ENCODE measurements at places on chromosomes 16 and 17.
A peak's percentile ranks its signal among the peaks of the same experiment; 100 is the strongest.

DNA sequence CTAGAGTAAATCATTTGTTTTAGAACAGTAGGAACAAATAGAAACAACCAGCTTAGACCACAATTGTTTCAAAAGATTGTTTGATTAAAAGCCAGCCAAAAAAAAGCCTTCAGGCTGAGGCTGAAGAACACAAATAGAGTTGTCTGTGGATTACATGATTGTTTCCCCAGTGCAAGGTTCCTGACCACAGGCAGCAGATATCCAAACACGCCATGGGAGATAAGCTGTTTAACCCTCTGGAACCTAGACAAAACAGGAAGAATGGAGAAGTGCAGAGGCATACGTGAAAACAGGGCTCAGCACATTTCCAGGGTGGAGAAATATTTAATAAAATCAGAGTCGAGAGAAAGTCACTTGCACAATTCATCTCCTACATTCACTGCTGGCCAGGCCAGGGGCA lies 21.0 kb downstream of the ATPAF2 start:
- no peak for DNase-seq

DNA sequence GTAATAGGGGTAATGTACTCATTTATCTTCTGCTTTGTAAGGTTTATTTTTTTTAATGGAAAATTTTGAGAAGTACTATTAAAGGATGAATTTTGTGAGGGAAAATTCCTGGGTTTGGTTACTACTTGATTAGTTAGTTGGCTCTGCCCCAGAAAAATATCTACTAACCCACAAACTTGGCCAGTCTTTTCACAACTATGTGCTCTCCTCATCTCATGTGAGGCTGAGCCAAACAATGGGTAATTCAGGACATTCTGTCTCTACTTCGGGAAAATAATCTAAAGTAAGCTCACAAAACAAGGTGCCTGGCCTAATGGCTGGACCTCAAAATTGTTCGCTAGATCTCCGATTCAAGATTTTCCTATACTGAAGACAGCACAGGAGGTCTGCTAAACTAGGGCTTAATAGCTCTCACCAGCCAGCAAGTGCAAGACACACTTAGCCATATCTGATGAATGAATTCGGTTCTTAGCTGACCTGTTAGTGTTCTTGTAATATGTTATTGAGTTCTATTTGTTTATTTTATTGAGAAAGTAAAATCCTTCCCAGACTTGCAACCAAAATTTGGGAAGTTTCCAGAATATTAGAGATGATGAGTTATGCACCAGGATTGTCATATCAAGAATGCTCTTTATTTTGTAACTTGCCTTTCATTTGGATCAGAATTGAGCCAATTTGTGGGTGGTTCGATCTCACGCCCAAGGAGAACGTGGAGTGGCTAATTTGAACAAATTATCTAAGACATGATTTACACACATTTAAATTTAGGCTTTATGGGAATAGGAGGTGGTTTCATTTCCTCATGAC lies 5.7 kb downstream of the KCNJ16 start:
- DNase-seq, result peak; percentile 65

DNA sequence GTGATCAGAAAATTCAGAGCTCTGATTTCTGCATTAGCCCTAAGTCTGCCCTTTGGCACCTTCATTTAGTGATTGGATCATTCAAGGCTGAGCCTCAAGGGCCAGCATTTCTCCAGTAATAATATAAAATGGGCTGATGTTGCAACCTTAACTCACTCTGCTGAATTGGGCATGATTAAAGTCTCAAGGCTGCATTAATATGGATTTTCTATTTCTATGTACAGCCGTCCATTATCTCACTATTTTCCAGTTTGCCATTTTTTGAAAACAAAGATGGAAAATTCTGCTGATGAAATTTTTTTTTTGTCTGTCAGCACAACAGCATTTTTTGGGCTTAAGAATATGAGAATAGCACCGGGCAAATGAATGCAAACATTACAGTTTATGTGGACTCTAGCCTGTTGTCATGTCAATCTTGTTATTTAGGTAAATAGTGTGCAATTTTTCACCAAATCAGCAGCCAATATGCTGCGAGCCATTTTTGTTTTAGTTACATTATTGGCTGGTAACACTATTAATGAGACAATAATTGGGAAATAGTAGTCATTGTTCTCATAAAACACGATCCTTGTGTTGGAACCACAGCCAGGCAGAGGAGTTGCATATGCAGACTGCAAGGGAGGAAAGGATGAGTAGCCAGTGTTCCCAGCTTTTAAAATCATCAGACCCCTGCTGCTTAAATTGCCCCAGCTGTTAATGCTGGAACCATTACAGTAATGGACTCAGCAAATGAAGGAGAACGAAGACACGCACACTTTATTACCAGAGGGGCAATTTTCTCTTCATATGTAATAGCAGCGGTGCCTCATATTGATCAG lies 10.5 kb downstream of the FTO start:
- DNase-seq, result peak; percentile 47

- no peak for DNase-seq
Observed at GRCh38 chr17:35068249-35068648, 4.7 kb upstream of the RFFL start.

DNA sequence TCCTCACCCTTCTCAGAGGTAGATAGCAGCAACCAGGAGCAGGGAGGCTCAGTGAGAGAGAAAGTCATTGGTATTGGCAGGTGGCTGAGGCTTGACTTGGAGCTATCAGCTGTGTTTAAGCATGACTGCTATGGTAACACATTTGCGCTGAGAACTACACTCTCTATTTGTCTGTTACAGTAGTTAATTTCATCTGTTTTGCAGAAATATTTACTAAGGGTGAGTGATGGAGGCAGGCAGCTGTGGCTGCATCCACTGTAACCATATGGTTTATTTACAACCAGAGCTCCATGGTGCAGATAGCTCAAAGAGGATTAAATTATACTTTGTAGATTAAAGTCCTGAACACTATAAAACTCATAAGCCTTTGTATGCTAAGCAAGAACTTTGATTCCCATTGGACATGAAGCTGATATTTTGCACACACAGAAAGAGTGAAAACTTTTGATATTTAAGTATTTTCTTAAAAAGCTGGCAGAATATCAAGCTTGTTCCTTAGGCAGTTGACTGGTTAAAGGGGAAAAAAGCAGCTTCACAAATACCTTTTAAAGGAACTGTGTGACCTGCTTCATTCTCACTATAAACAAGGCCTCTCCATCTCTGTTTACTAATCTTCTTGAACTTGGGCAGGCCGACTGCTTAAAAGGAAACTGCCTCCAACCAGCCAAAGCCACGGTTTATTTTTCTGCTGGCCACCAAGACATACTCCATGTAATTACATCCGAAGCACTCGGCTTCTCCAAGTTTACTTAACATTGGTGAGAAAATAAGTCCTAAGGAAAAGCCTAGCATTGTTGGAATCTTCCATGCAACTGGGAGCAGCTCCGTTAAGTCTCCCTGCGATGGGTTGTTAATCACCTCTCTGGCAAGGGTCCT lies 299.8 kb upstream of the ZFHX3 start:
- DNase-seq, result no peak

- DNase-seq, result peak; percentile 56
Observed at GRCh38 chr17:57986841-57987580, 1.0 kb downstream of the VEZF1 start.

DNA sequence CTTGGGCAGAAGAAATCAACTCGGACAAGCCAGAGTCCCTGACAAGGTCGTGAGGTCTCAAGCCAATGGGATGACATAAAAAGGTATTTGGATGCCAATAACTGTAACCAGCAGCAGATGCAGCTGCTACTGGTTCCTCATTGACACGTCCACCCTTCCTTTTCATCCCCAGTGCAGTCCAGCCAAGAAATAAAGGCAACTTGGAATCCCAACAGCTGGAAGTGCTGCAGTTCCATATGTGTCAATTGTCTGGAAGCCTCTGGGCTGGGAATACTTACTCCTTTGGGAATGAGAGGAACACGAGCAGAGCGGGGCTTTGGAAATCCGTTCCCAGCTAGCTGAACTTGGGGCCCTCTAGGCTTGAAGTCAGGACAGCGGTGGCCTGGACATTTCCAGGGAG lies 360.4 kb upstream of the ZFHX3 start:
- no peak for DNase-seq

- DNase-seq, result no peak
Observed at GRCh38 chr16:8740775-8741355, 56.6 kb downstream of the TMEM186 start.

GRCh38 chr17:33460781-33461450 lies 167.8 kb upstream of the ASIC2 start:
- no peak for DNase-seq
